CD4-positive, CD25-positive, alpha-beta regulatory T cell (primary cell): ENCODE measurements at places on chromosomes 3 and 15. TPM values are rescaled to one million over a fixed set of nuclear protein-coding genes. Genes with fewer than 3 reads are reported as not detected.

Gene CELSR3
- total RNA-seq = 8.8 TPM

Gene SEMA5B
- total RNA-seq = not detected

Gene SOX14
- not detected for total RNA-seq

Gene NAALADL2
- not detected for total RNA-seq

Gene C2CD4A
- 0.17 TPM for total RNA-seq

Gene OR5K2
- not detected for total RNA-seq

GRCh38 chr3:118466795-118467330 is 567.8 kb downstream of the IGSF11 start:
- DNase-seq = no peak

- DNase-seq = no peak
Measured at GRCh38 chr3:107208796-107209195, 168.4 kb upstream of the CCDC54 start.

DNA sequence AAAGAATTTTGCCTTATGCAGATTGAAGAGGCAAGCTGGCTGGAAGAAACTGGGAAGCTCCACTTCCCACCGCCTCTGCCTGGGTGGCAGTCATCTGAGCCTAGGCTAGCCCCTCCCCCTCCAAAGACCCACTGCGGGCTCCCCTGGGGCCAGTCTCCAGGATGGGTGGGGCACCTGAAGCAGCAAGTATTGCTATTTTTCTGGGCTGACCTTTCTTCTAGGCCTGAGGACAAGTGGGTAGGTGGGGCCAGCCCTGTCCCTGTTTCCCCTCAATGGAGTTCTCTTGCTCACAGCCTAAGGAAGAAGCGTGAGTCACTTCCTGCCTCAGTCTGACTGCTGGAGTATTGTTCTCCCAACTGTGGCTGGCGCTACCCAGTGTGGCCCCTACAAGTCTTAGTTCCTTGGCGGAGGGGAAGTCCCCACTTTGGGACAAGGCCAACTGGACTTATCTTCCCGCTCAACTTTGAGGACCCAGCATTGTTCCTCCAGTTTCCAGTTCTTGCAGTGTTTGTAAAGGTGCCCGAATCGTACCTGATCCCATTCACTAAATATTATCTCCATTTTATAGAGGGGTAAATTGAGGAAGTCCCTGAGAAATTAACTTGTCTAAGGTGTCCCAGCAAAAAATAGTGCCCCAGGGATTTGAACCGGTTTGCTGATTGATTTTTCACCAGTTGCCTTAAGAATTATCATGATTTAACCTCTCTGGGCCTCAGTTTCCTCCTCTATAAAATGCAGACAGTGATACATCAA is 1.4 kb downstream of the FURIN start:
- peak; percentile 34 for DNase-seq

DNA sequence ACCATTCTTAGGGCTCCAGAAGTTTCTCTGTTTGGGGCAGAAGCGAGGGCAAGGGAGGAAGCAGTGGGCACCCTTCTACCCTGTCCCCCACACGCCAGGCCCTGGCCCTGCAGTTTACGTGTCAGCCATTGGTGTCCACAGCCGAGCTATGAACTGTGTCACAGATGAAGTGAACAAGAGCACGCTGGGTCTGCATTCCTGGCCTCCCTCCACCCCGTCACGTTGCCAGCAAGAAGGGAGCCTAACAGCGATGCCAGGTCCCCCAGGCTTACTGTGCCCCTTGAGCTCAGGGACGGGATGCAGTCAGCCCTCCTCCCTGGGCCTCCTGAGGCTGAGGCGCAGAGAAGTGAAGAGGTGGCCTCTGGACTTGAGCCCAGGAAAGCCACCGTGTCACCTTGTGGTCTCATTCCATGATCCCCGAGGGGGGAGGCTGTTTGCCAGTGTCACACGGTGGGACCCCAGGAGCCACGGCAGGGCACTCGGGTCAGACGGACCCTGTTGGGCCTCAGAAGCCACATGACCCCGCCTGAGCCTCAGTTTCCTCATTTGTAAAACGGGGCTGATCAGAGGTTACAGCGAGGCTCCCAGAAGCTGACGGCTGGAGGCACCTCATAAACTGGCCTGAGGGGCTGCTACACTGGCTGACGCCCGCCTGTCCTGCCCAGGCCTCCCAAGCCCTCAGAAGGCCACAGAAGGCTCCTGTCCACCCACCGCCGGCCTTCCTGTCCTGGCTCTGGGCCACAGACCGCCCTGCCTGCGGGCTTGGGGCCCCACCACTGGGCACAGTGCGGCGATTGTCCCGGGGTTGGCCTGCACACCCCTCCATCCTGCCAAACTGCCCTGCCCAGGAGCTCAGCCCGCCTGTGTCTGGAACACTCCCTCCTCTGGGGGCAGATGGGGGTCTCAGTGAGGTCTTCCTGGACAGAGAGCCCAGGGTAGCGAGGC is 18.6 kb downstream of the IQSEC1 start:
- DNase-seq = no peak

GRCh38 chr15:41876689-41877088 is 17.2 kb downstream of the SPTBN5 start:
- no peak for DNase-seq

DNA sequence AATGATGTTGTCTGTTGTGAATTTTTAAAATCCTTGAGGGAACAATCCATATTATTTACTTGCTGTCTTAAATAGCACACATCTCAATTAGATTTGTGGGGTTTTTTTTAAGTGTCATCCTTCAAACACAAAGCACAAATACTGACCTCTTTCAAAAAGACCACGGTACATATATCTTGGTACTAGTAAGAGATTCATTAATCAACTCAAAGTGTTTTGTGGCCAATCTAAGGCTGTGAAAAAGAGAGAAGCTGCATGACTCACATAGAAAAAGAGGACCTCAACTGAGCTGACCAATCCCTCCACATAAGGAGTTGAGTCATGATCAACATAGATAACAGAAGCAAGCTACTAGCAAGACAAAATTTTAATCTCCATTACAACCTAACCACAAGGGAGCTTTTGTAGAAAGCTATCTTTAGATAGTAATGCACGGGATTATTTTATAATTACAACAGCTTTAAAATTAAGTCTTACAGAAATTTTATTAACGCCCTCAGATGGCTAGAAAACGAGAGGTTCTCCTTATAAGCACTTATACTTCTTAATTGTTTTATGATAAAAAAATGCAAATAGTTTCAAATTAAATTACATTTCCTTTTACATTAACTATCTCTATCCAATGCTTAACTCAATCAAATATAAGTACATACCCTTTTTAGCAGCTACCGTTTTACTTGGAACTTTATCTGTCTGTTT is 60.5 kb downstream of the TOP2B start:
- no peak for DNase-seq

- DNase-seq = no peak
Measured at GRCh38 chr3:130342821-130343661, 2.4 kb upstream of the COL6A5 start.

- no peak for DNase-seq
Measured at GRCh38 chr3:137121704-137122314, 164.0 kb downstream of the IL20RB start.

- no peak for DNase-seq
Measured at GRCh38 chr3:100297784-100298183, 36.8 kb upstream of the NIT2 start.

GRCh38 chr15:81373775-81374395 is at the start of gene TMC3:
Gene TMC3, minus strand, starts transcription at chr15:81374213. Its CDS starts 136 bp downstream, at chr15:81374077.
- DNase-seq = no peak

DNA sequence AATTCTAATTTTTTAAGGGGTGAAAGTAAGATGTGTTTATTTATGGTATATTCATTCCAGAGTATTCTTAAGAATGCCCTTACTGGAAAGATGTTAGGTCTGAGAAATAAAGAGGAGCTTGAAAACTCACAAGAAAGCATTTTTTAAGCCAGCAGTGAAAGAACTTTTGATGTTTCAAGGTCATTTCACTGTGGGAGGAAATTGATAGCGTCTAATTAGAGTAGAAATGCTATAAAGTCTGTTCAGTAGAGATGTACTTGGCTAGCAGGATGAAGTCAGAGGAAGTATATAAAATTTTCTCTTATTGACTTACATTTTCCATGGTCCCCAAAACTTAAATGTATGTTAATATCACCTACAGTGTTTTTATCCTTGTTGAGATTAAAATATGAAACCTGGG is 354.6 kb downstream of the CNTN6 start:
- DNase-seq = no peak

GRCh38 chr3:125037498-125038150 is 18.2 kb downstream of the HEG1 start:
- no peak for DNase-seq

- no peak for DNase-seq
Measured at GRCh38 chr3:65968996-65969395, 69.7 kb downstream of the MAGI1 start.

DNA sequence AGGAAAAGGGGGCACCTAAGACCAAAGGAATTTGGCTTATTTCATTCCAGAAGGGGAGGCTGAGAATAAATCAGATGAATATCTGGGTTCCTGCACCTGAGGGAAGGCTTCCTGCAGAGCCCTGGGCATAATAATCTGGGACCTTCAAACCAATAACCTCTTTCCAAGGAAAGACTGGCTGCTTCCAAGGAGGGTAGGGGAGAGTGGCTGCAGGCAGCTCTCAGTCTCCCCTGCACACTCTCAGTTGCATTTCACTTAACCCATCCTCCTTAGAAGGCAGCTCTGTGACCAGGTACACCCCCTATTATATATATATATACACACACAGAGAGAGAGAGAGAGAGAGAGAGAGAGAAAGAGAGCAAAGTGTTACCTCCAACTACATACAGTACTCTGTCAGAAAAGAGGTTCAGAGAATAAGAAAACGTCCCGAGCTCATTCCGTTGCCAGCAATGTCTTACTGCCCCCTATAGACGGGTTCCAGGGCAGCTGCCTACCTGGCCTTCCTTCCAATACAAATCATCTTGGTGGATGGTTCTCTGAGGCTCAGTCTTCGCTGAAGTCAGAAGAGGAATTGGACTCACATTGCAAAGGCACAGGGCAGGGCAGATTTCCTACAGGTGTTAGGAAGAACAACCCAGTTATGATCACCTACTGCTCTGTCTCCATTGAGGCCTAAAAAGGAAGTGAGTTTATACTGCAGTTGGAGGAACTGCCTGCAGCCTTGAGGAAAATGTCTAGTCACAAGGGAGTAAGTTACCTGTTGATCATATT is 26.1 kb downstream of the CAPN3 start:
- no peak for DNase-seq

DNA sequence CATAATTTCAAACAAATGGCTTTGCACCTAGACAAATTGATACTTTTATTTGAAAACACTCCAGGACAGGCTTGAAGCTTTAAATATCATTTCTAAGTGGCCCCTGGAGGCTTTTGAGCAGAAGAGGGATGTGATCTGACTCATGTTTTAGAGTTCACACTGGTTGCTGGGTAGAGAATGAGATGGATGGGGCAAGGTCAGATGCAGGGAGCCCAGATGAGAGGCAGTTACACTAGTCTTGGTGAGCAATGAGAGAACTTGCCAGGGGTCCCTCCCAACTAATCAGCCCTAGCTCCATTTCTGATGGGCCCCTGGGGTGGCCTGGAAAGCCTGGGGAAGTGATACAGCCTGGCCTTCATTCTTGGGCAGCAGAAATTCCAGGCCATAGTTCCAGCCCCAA is 190.4 kb downstream of the MEGF11 start:
- no peak for DNase-seq

GRCh38 chr3:184011230-184011876 is 6.3 kb downstream of the ABCC5 start:
- no peak for DNase-seq

DNA sequence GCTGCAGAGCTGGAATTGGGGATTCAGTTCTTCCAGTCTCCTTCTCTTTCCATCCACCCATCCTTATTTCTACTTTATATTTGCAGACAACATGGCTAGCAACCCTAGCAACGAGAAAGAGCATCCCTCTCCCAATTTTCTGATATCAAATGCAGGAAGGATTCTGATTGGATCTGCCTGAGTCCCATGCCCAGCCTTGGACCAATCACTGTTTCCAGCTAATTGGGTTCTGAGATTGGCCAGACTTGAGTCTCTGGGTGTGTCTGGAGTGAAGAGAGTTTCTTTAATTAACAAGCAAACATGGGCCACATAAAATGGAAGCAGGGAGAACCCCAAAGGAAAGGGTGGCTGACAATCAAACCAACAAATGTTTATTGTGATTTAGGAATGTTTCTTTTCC is 60.6 kb downstream of the TMEM39A start:
- DNase-seq = no peak

DNA sequence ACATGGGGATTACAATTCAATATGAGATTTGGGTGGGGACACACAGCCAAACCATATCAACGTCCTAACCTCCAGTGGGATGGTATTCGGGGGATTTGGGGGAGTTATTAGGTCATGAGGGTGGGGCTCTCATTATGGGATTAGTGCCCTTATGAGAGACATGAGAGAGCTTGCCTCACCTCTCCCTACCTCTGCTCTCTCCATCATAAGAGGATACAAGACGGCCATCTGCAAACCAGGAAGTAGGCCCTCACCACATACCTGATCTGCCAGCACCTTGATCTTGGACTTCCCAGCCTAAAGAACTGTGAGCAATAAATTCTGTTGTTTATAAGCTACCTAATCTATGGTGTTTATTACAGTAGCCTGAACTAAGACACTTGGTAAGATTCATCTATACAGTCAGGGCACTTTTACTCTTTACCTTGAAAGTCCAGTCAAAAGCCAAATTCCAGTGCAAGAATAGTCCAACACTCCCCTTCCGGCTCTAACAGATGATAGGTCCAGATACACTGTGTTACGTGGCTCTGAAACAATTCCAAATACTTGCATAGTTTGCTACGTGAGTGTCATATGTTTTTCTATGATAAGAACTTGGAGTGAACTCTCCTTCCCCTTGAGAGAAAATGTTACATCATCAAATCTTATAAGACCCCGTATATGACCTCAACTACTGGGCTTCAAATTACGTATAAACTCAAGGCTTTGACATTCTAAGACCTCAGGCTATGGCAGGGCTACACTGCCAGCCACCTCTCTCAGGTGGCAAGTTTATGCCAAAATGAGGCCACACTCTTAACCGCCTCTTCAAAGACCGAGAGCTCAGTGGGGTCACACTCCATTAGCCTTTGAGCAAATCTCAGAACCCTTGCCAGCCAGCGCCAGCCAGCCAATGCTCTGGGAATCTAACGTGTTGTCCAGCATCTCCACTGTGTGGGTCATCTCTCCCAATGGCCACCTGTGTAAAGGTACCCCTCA is 129.9 kb downstream of the XXYLT1 start:
- DNase-seq = no peak

DNA sequence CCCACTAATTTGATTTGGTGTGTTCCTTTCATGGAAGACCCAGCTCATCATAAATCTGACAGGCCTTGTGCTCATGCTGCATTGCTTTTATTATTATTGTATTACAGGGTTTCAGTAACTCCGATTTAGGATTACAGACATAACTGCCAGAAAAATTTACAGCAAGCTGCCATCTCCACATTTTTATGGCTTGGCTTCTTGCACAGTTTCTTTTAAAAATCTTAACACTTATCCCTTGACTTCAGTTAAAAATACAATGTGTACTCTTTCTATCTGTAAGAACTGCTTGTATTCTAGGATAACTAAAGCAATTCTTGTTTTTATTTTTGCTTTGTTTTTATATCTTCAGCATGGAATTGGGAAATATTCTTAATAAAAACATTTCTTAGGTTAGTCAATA is 612.2 kb downstream of the DIPK2A start:
- no peak for DNase-seq

GRCh38 chr3:156535162-156535627 is 19.7 kb downstream of the SSR3 start:
- no peak for DNase-seq
